ENCODE measurements at places on chromosomes 2 and 18.

- DNase-seq = no peak
Measured at GRCh38 chr2:213500881-213501280, 216.6 kb downstream of the SPAG16 start.

DNA sequence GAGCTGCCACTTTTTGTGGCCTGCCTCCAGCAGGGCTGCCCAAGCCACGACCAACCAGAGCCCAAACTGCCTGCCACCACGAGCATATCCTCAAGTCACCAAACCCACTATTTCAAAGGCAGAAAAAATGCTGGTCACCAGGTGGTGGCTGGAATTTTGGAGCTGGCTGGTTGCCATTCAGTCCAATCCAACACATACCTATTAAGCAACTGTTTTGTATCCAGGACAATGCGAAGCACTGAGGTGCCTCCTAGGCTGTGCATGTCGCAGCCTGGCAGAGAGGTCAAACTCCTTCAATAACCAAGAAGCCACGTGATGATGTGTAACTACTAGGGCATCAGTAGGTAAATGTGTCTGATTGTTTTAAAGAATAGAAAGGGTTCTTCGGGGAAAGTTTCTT is 108.3 kb upstream of the PPP1CB start:
- no peak for DNase-seq

- no peak for DNase-seq
Measured at GRCh38 chr2:241063093-241063551, 39.0 kb downstream of the MTERF4 start.

DNA sequence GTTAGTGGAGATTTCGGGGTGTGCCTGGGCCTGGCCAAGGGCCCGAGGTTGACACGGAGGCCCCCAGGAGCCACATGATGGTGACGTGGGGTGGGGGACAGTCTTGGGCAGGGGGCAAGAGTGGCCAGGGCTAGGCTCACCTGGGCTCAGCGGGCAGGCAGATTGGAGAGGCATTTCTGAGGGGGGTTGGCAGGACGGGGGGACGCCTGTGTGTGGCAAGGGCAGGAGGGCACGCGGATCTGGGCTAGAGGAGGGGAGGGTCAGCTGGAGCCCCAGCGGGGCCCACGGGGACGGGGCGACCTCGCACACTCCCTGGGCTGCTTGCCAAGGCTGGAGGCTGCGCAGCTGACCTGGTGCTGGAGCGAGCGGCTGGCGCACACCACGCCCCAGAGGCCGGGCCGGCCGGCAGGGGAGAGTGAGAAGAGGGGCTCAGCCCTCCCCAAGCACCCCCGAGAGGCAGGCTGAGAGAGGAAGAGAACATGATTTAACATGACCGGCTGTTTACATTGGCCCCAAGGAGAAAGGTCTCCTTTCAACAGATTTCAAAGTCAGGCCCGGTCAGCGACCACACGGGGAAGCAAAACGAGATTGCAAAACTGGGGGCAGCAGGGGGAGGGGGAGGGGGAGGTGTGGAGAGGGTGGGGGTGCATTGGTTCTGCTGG is 38.0 kb upstream of the SNED1 start:
- DNase-seq = peak; percentile 72

GRCh38 chr18:27104743-27105142 is 80.4 kb downstream of the CHST9 start:
- no peak for DNase-seq

- no peak for DNase-seq
Measured at GRCh38 chr2:112152476-112153178, 14.4 kb downstream of the FBLN7 start.

- no peak for DNase-seq
Measured at GRCh38 chr2:8197101-8197500, 484.8 kb upstream of the ID2 start.

- DNase-seq = no peak
Measured at GRCh38 chr2:12728221-12728777, 11.6 kb downstream of the TRIB2 start.

DNA sequence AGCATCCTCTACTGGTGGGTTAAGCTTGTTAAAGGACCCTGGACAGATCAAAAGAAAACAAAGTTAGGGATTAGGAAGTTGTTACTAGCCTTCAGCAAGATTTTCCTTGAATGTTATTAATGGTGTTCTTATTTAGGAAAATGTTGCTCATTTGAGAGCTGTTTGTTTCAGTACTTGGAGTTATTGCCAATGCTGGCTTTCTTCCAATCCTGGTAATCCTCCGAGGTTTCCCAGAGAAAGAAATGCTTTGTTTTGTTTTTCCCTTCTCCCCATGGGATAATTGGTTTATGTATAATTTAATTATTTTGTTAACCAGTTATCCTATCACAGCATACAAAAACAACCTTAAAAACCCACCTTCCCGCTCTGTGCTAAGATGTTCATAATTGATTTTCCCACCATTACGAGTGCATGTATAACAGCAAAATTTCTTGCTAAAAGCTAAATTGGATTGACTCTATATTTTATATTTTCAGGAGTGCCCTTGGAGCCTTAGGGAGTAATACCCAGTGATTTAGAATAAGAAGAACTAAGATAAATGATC is 79.8 kb downstream of the MGAT5 start:
- no peak for DNase-seq

GRCh38 chr2:120224735-120225548 is 1.7 kb upstream of the TMEM185B start:
- no peak for DNase-seq

- no peak for DNase-seq
Measured at GRCh38 chr18:24809173-24809950, 348.9 kb downstream of the HRH4 start.

DNA sequence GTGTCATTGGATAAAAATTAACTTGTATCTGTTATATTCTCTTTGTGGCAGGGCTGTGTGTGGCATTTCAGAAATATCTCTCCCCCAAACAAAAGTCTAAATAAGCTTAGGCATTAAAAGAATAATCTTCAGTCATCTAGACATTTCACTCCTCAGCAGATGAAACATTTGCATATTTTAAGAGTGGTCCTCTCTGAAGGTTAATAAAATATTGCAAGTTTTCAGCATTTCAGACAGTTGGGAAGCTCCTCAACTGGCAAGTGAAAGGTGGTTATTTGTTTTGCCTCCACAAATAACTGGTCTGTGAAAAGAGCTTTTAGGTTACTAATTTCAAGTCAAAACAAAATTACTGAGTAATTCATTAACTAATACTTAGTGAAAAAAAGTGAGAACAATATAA is 462.6 kb downstream of the EPHA4 start:
- DNase-seq = no peak

DNA sequence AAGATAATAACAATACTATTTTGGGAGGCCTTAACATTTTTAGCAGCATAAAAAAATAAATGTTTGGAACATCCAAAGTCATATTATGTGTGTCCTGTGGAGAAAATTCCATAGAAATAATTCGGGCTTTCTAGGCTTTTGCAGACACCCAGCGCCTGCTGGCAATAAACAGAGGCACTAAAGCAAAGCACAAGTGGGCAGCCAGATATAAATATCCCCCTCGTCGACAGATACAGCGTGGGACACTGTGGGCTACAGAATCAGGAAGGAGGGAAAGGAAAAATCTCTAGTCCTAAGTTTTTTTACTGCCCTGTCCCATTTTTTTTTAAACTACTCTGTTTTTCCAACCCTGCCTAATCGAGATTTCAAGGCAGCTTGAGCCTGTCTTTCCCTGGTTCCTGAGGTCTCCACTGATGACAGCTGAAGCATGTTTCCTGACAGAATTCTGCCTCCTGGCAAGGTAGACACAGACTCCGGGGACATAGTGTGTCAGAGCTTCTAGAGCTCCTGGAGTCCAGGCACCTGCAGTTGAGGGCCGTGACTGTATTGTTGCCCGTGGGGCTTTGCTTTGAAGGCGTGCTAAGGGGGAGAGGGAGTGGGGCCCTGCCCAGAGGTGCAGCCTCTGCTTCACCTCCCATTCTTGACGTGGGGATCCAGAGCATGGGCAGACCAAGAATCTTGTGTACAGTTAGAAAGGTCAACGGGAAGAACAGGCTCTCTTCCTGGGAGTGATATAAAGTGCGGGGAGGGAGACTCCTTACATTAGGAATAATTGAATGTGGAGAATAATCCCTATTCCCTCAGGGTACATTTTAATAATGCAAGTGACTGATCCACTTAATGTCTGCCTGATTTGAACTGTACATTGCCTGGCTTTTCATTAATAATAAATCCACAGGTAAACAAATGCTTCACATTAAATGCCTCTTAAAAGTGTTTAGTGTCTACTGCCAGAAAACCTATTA is 232.3 kb downstream of the DCC start:
- no peak for DNase-seq

- no peak for DNase-seq
Measured at GRCh38 chr2:128667391-128667790, 348.7 kb upstream of the HS6ST1 start.

- no peak for DNase-seq
Measured at GRCh38 chr18:39752351-39752750, 2186.8 kb upstream of the CELF4 start.

DNA sequence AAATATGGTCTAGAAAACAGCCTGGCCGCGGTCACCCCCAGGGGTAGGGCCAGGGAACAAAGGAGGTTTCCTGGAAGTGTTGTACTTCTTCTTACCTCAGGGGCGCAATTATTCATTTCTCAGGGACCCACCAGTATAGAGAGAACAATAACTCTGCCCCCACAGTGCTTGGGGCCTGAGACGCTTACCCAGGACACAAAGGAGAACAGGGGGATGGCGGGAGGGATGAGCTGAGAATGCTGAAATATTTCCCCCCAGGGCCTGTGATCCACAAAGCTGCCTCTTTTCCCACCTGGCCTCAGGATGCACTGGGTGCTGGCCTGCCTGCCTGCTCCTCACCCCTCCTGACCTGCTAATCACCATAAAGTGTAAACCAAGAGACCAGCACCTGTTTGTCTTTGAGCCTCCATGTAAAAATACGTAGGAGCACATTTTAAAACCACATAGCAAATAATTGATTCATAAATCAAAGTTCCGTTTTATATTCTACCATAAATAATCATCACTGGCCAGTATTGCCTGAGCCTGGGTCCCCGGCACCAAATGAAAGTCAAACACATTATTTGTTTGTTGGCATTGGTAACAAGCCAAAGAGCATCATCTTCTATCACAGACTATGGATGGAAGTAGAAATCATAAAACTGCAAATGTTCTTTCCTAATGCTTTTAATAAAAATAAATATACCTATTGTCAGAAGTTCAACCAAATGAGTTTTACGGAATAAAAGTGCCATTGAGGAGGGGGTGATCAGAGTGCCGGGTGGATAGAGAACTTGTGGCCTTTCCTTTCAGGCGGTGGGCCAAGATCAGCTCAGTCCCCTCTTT is 67.3 kb upstream of the RMDN2 start:
- DNase-seq = no peak

GRCh38 chr2:136206613-136207012 is 88.7 kb upstream of the CXCR4 start:
- no peak for DNase-seq

GRCh38 chr2:47521666-47522285 is 118.8 kb downstream of the MSH2 start:
- DNase-seq = no peak

GRCh38 chr2:101748000-101748399 is 50.5 kb downstream of the MAP4K4 start:
- DNase-seq = no peak

DNA sequence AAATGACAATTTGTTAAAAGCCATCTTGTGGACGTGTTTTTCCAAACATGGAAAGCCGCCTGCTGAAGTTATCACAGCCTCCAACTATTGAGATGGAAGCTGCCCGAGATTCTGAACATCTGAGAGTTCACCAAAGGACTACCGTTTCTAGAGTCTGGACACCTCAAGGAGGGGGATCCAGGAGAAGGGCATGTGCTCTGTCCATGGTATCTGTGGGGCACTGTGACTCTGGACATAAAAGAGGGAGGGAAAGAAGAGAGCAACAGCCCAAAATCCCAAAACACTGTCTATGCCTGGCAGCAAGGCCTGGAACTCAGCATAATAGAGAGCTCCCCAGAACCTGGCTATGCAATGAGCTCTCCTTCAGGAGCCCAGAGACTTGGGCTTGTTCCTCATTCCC is 319.9 kb downstream of the EN1 start:
- DNase-seq = no peak

DNA sequence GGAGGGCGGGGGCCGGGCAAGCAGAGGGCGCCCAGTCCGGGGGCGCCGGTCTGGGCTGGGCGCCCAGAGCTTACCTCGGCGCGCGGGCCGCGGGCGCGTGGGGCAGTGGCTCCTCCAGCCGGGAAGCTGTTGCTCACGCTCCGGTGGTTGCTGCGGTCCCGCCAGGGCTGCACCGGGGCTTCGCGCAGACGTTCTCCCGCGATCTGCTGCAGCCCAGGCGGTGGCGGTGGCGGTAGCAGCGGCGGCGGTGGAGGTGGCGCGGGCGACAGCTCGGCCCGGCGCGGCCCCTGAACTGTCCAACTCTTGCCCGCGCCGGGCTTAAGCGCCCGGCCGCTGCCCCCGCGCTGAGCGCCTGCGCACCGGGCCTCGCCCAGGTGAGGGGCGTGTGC is 391 bp downstream of the ZNF385B start:
- peak; percentile 7 for DNase-seq

- DNase-seq = no peak
Measured at GRCh38 chr2:67389286-67389685, 7.8 kb upstream of the ETAA1 start.

DNA sequence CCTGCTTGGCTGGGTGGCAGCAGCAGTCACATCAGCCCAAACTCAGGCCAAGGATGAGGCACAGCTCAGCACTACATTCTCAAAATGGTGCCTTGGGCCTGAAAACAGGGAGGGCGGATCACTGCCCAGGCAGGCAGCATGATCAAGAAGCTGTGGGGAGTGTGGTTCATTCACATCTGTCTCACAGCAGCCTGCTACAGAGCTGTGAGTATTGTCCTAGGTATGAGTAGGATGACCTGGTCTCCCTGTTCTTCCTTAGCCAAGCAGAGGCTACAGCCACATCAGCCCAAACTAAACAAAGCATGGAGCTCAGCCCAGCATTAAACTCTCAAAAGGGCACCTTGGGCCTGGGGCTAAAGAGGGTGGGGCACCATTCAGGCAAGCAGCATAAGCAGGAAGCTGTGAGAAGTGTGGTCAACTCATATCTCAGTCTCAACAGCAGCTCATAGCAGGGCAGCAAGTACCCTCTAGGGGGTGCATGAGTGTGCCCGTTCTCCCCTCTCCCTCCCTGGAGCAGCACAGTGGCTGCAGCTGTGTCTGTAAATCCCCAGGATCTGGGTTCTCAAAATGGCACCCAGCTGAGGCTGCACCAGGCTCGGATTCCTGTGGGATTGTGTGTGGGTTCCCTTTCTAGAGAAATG is 139.6 kb downstream of the TRABD2A start:
- DNase-seq = no peak
